ENCODE measurements at places on chromosomes 2 and 18.
A peak's percentile ranks its signal among the peaks of the same experiment; 100 is the strongest.

- DNase-seq, result no peak
Measured at GRCh38 chr2:218257390-218257981, 3.3 kb upstream of the GPBAR1 start.

- no peak for DNase-seq
Measured at GRCh38 chr18:9380101-9380500, 45.5 kb downstream of the TWSG1 start.

GRCh38 chr2:239193401-239193811, 207.4 kb downstream of the HDAC4 start:
- DNase-seq, result no peak

DNA sequence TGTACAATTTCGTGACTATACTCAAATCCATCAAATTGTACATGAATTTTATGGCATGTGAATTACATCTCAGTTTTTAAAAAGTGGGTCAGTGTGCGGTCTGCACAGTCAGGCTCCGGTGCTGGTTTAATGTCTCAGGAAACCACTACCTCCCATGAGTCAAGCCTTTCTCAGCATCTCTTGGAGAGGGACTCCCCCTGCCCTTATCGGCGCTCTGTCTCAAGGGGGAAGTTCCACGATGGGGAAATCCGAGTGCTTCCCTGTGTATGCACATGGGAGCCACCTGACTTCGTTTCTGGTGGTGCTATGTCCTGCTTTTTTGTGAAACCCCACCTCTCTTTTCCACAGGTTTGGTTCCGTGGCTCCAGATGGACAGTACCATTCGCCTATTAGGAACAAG, 72.5 kb downstream of the ACOXL start:
- DNase-seq, result no peak

DNA sequence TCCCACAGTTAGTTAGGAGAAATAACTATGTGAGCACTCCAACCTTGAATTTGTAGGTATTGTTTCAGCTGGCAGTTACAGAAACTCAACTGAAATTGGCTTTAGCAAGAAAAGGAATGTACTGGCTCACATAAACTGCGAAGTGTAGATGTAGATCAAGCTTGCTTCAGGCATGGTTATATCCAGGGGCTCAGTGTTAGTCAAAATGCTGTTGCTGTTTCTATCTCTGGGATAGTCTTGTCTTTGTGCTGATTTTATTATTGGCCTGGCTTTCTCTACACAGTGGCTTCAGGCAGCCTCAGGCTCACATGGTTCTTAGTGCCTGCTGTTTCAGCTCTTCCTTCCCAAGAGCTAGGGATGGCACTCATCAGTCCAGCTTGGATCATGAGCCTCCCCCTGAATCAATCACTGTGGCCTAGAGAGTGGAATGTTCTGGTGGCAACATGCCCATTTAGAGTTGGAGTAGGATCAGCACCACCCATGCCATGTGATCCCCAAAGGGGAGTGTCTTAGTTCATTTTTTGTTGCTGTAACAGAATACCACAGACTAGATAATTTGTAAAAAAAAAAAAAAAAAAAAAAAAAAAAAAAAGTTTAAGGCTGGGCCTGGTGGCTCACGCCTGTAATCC, 69.1 kb upstream of the FOXI3 start:
- DNase-seq, result no peak

- DNase-seq, result no peak
Measured at GRCh38 chr2:105783151-105783738, 38.5 kb downstream of the NCK2 start.

- DNase-seq, result no peak
Measured at GRCh38 chr2:187574969-187575750, 20.9 kb upstream of the TFPI start.

GRCh38 chr2:128187032-128187654, 96.1 kb downstream of the UGGT1 start:
- DNase-seq, result no peak

DNA sequence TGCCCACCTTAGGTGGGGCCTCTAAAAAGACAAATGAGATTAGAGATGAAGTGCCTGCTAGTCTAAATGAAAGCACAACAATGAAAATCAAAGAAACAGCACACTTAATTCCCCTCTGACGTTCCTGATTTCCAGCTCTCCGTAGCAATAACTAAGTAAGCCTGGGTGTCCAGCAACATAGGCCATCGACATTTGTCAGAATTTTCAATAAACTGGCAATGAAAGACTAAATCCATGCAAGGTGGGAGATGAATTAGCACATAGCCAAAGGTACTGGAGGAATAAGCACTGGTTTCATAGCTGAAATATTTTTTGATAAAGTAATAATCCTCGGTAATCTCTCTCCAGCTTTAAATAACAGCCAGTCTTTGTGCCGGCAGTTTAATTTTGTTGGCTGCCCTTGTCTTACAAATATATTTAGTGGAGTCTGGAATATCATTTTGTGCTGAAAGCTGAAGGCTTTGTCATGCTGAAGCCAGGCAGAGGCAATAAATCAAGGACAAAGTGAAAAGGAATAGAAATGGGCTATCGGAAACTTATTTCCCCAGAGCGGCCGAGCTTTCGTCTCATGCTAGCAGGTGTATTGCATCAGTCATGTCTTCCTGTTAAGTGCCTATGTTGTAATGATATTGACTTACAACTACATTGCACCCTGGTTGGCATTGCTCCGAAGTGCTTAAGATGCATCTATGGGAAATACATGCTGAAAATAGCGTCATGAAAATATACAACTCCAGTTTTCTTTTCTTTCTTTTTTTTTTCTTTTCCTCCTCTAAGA, 790.1 kb downstream of the CNTNAP5 start:
- DNase-seq, result no peak

GRCh38 chr2:160471950-160472349, 21.7 kb downstream of the RBMS1 start:
- DNase-seq, result no peak

GRCh38 chr18:12595571-12596255, 62.2 kb downstream of the SPIRE1 start:
- DNase-seq, result no peak

- DNase-seq, result peak; percentile 6
Measured at GRCh38 chr18:49585781-49586663, 24.2 kb downstream of the LIPG start.

DNA sequence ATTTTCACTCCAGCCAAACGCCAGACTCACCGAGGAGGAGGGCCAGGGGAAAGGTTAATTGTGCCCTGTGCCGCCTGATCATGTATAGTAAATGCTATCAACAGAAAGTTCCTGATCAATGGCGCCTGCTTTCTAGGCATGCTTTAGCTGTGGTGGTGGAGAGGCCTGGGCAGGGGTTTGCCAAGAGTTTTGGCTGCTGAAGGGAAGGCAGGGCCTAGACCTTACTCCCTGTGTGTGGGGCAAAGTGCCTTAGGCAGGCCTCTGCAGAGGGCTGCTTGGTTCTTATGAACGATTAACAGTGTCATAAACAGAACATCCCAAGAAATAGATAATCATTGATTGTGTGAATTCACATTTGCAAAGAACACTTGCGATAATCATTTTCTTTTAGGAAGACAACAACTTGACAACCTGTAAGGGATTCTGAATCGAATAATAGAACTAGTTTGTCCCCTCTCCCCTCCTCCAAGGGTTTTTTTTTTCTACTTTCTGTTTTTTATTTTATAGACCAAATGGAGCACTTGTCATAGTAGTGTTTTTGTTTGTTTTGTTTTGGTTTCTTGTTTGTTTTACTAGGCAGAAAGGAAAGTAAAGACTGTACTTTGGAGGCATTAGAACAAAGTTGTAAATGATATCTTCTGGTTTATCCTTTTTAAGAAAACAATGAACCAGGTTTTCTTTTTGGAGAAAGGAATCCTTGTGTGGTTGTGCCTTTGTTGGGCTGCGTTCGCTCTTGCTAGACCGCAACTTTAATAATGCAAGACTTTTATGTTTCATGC, 6.5 kb downstream of the TSHZ1 start:
- no peak for DNase-seq

GRCh38 chr2:175829741-175830140, 172.3 kb downstream of the LNPK start:
- no peak for DNase-seq

DNA sequence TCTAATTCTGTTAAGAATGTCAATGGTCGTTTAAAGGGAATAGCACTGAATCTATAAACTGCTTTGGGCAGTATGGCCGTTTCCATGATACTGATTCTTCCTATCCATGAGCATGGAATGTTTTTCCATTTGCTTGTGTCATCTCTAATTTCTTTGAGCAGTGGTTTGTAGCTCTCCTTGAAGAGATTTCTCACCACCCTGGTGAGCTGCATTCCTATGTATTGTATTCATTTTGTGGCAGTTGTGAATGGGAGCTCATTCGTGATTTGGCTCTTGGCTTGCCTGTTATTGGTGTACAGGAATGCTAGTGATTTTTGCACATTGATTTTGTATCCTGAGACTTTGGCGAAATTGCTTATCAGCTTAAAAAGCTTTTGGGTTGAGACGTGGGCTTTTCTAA, 38.3 kb upstream of the WDR75 start:
- DNase-seq, result no peak

DNA sequence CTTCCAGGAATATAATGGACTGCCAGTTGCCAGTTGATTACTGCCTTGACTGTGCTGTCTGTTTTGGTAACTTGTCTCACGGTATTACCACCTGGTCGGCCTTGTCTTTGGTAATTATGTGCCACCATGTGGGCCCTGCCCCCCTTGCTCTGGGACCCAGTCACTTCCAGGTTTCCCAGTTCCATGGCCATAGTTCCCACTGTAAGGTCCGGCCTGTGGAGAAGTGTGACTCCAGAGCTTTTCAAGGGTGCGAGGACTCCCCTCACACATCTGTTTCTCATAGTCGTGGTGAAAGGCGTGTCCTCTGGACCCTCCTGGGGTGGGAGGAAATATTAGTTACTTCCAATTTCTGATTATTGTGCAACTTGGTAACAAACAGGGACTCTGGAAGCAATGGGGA, 150.5 kb downstream of the SEPTIN10 start:
- no peak for DNase-seq

- DNase-seq, result no peak
Measured at GRCh38 chr2:120760446-120761135, 24.9 kb downstream of the GLI2 start.

DNA sequence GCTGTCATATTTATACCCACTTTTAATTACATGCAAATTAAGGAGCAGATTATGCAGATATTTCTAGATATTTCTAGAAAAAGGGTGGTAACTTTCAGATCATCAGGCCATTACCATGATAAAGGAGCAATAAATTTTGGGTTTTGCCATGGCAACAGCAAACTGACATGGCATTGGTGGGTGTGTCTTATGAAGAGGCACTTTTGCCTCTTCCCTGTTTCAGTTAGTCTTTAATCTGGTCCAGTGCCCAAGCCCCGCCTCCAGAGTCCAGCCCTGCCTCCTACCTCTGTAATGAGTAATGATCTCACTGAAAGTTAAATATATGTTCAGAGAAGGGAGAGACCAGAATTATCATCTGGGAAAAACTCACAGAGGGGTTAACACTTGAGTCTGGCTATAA, 124.8 kb downstream of the SCG2 start:
- DNase-seq, result no peak

DNA sequence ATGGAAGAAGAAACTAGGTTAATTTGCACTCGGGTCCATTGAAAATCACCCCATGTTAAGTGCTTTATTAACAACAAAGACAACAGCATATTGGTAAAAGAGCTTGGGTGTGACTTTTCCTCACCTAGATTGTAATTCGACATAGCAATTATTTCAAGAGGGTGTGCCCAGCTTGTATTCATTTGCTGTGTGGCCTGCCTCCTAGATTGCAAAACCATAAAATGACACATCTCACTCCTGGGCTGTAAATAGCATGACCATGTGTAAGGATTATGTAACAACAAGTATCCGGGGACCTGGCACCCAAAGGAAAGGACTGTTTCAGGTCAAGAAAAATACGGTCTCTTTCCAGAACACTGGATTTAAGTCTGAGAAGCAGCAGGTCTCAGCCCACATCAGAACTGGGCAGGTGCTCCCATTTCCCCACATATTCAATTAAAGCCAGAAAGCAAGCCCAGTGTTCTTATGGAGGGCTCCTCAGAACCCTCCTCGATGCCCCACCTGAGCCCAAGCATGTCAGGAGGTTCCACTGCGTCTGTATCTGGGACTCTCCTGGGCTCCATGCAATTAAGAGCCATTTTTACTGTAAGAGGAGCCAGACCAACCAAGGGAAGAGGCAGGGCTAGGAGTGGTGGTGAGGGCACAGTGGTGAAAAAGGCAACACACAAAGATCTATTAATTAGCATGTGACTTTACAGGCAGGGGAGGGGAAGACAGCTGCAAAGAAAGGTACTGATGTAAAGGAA, 39.2 kb downstream of the MREG start:
- DNase-seq, result no peak

GRCh38 chr2:43383533-43383932, 157.1 kb upstream of the ZFP36L2 start:
- no peak for DNase-seq

- DNase-seq, result no peak
Measured at GRCh38 chr2:109438773-109439389, 174.9 kb downstream of the SEPTIN10 start.

DNA sequence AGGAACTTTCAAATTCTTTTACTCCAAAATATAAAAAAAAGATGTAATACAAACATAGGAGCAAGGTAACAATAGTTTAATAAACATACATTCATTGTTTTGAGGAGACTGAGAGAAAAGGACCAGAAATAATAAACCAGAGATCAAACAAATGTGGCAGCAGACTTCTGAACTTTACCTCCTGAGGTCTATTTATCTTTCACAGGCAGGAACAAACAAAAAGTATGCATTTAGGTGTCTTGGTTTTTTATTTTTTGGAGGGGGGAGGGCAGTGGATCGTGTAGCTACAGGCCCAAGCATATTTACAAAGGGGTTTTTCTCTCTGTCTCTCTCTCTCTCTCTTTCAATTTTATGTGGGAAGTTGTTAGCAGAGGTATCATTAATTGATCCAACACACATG, 5.6 kb downstream of the PPP4R1 start:
- no peak for DNase-seq

GRCh38 chr2:101752716-101753616, 55.5 kb downstream of the MAP4K4 start:
- DNase-seq, result no peak

- no peak for DNase-seq
Measured at GRCh38 chr18:56910237-56910636, 236.7 kb upstream of the BOD1L2 start.

- DNase-seq, result no peak
Measured at GRCh38 chr2:11013196-11013595, 101.5 kb downstream of the KCNF1 start.

GRCh38 chr18:34802959-34803358, 92.9 kb downstream of the DTNA start:
- no peak for DNase-seq

DNA sequence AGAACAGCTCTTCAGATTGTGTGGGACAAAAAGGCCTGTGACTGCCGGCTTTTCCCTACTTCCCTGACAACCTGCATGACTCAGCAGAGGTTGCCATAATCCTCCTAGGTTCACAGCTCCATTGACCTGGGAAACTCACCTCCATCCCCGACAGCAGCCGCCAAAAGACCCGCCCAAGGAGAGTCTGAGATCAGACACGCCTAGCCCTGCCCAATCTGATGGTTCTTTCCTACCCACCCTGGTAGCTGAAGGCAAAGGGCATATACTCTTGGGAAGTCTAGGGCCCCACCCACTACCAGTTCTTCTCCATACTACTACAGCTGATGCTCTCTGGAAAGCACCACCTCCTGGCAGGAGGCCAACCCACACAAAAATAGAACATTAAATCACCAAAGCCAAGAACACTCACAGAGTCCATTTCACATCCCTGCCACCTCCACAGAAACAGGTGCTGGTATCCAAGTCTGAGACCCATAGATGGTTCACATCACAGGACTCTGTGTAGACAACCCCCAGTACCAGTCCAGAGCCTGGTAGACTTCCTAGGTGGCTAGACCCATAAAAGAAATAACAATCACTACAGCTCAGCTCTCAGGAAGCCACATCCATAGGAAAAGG, 140.6 kb downstream of the NETO1 start:
- no peak for DNase-seq

- no peak for DNase-seq
Measured at GRCh38 chr2:165529130-165529529, 59.6 kb downstream of the CSRNP3 start.
